Fibroblast of mammary gland (primary cell): ENCODE measurements at places on chromosomes 4 and X.

GRCh38 chr4:9916346-9916745 lies 105.0 kb downstream of the SLC2A9 start:
- no peak for DNase-seq

GRCh38 chr4:82801910-82802521 lies 3.4 kb upstream of the SCD5 start:
- peak; percentile 54 for DNase-seq

DNA sequence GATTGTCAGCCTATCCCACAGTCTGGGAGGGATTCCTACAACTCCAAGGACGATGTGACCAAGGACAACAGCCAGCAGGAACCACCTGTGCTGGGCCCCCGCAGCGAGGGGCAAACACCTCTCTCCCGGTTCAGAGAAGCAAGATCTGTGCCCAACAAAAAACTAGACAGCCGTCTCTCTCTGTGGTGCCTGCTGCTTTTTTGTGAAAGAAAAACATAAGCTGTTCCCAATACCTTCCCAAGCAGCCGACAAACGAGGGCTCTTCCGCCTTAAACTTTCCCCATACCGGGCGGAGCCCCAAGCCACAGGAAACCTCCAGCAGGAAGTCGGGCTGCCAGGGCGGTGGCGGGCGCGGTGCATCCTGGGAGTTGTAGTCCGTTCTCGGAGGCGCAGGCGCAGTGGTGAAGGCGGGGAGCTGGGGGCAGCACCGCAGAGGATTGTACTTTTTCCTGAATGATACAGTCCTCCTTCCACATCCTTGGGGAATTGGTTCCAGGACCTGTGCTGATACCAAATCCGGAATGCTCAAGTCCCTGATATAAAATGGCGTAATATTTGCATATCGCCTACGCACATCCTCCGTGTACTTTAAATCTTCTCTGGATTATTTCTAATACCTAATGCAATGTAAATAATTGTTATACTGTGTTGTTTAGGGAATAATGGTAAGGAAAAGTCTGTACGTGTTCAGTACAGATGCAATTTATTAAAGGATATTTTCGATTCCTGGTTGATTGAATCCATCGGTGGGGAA lies 63.1 kb upstream of the IRF2 start:
- peak; percentile 94 for DNase-seq

DNA sequence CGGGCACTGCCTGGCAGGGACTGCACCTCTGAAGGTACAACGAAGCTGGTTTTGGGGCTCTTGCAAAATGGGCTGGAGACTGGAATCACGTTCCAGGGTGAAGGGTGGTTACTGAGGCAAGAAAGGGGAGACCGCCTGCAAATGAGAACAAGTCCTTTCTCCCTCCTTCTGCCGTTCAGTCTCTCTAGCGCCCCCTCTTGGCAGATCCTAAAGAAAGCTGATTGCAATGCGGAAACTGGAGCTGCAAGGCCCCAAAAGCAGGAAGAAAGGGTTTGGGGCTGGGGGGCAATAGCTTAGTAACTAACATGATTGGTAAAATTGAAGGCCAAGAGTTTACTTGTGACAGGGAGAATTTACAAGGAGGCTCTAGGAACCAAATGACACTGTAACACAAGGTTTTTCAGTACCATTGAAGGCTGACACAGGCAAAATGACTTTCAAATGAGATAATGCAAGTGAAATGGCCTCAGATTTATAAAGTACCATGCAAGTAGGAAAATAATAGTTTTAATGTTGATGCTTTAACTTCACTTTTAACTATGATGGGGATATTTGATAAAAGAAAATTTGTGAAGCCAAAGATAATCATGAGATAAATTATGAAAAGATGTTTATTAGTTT lies 222.7 kb upstream of the HAND2 start:
- peak; percentile 46 for DNase-seq

GRCh38 chr4:112633477-112634235 lies 3.1 kb downstream of the ZGRF1 start:
- peak; percentile 55 for DNase-seq

DNA sequence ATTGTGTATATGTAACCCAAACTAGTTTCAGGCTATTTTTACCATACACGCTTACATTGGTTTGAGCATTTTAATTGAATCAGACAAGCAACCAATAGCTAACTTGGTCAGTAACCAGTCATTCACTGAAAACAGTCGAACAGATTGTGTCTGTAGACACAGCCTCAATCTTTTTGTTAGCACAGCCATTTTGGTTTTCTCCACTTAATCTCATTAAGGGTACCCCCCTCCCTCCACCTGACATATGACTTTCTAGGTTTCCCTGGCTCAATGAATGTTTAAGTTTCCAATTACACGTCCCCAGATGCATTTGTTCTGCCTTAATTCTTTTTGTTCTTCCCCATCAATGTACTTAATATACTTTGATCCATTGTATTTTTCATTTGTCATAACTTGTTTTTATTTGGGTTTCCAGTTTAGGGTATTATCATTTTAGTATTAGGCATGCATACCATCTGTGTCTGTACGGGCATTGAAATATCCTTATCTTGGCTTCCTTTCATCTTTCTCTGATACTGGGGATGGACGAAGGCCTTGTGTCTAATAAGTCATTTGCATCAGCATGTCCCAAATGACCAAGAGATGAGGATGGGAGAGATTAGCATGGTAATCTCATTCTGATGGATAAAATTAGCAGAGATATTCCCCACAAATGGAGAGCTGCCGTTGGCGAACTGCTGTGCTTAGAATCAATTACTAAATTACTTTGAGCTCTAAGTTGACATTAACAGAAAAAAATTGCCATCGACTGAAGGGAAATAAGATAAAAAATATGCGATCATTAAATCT lies 35.9 kb upstream of the PHOX2B start:
- DNase-seq, result no peak

DNA sequence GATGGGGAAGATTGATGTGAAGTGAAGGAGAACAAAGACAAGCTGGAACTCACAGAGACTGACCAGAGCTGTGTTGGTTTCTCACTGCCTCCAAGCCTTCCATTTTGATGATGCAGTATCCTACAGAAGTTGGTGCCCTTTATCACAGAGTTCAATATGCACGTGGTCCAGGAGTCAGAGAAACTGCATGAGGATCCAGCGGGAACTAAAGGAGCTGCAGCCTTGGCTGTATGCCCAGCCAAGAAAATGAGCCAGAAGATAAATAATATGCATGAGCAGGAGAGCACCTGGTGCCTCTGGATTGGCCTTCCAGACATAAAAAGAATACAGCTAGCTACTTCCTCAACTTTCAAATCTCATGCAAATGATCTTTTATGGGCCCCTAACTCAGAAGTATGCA lies 44.3 kb upstream of the DCLK2 start:
- peak; percentile 70 for DNase-seq

DNA sequence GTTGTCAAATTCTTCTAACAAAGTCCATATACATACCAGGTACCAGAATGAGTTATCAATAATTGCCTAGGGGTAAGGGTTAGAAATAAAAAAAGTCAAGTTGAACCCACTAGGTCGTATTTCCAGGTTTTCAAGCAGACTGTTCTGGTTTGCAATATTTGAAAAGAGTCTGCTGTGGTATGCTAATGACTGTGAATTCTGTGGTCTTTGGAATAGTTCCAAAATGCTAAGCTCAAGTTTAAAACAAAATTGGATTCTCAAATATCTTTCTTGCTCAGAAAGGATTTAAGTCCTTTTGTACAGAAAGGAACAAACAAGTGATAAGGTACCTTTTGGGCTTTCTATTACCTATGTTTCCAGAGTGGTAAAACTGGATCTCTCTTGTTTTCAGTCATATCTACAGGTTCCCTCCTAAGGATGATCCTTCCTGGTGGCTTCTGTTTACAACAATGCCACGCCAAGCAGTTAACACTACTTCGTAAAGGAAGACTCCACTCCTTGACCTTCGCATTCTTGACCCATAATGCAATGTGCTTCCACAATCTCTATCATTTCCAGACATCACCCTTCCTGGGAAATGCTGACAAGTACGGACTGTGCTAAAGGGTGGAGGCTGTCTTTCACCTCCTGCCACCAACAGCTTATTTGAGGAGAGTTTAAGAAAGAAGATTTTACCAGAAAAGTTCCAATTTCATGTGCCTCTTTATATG lies 531.7 kb upstream of the FTHL17 start:
- peak; percentile 11 for DNase-seq

GRCh38 chr4:184693056-184693455 lies 40.8 kb downstream of the CENPU start:
- DNase-seq, result no peak

DNA sequence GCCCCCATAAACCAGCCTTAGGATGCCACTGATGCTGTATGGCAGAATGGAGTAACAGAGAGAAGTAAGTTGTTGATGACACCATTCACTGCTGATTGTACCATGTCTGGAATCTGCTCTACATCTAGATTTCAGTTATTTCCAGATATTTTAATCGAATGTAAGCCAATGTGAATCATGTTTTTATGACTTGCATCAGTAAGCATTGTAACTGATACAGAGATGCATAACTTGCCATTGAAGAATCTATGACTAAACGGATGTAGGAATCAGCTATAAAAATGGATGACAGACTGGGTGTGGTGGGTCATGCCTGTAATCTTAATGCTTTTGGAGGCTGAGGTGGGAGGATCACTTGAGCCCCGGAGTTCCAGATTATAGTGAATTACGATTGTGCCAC lies 161.0 kb upstream of the GATB start:
- DNase-seq, result peak; percentile 75

DNA sequence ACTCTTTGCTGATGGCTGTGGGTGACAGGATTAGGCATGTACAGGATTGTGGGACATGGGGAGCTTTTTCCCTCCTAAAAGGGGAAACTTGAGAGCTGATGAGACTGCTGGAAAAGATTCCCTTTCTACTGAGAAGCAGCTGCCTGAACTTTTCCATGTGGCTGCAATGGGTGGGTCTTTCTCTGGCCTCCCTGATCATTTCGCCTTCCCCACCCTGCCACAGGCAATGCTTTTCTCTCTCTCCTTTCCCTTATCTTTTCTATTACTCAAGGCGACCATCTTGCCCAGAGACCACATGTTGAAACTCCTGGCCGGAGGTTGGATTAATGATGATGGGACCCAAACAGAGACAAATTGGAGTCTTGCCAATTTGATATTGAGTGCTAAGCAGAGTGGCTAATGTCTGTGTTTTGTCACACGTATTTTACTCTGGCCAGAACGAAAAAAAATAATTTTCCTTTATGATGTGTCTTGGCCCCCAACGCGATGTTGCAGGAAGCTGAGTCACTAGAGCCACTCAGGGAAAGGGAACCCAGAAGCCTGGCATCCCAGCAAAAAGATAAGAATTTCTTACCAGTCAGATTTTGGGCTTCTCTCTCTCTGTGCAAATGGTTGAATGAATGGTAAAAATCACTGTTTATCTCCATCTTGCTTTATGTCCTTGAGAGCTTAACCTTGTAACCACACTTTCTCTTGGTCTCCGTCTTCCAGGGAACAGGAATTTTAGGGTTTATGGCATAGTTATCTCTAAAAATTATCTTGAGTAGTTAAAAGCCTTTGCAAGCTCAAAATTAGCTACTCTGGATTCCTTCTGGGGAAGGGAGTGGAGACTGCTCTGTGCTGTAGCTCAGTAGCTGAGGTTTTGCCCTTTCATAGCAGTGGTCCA lies 19.4 kb upstream of the ATP8A1 start:
- no peak for DNase-seq

DNA sequence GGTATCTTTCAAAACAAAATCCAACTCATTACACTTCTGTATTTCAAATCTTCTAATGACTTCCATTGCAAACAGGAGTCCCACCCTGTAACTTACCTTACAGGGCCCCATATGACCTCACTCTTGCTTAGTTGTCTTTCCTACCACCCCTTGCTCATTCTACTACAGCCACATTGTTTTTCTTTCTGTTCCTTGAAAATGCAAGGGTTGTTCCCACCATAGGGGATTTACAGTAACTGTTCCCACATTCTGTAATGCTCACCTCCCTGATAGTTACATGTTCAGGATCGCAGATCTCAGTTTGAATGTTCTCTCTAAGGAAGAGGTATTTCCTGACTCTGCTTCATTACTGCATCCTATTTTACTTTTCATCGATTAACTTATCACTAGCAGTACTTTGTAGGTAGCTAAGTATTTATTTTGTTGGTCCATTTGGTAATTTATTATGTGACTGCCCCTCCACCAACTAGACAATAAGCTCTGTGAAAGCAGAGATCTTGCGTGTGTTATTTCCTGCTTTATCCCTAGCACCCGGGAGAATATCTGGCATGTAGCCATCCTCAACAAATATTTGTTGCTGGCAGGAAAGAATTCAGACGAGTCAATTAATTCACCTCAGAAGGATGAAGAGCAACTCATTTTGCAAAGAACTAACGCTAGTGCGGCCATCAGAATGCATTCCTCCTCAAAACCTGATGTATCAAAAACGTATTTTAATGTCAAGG lies 21.4 kb downstream of the MAOB start:
- peak; percentile 24 for DNase-seq

- DNase-seq, result no peak
Observed at GRCh38 chrX:3384327-3384726, 37.9 kb upstream of the MXRA5 start.

GRCh38 chr4:184274286-184274951 lies 56.7 kb upstream of the ENPP6 start:
- DNase-seq, result no peak

GRCh38 chr4:23966725-23967124 lies 76.9 kb upstream of the PPARGC1A start:
- peak; percentile 26 for DNase-seq

DNA sequence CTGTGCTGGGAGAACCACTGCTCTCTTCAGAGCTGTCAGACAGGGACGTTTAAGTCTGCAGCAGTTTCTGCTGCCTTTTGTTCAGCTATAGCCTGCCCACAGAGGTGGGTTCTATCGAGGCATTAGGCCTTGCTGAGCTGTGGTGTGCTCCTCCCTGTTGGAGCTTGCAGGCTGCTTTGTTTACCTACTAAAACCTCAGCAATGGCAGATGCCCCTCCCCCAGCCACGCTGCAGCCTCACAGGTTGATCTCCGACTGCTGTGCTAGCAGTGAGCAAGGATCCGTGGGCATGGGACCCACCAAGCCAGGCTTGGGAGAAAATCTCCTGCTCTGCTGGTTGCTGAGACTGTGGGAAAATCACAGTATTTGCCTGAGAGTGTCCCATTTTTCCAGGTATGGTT lies 133.8 kb upstream of the UBQLN2 start:
- no peak for DNase-seq

- DNase-seq, result no peak
Observed at GRCh38 chr4:2647403-2648158, 108.6 kb downstream of the TNIP2 start.

DNA sequence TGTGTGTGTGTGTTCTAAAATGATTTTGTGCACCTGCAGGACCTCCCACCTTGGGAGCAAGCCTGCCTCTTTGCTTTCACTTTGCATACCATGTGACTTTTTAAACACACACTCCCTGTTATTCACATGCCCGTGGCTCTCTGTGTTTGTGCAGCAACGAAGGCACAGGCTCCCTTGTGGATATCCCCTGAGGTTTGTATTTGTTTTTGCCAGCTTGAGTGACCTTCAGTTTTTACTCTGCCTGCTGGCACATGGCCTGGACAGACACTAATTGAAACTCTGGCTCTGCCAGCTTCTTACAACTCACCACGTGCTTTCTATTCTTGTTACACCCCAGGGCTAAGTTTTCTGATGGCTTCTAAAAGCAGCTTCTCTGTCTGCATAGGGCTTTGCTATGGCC lies 885.8 kb downstream of the SH3BGRL start:
- DNase-seq, result no peak
